ENCODE measurements at places on chromosomes 2 and 18. TPM values are rescaled to one million over a fixed set of nuclear protein-coding genes. Genes with fewer than 3 reads are reported as not detected.

The HMSD gene
- not detected for total RNA-seq

The TP53I3 gene
- total RNA-seq = 21.4 TPM

The POTEC gene
- total RNA-seq = not detected

The COL4A4 gene
- 6.0 TPM for total RNA-seq

The TMEM163 gene
- total RNA-seq = 2.4 TPM

The ABCG5 gene
- total RNA-seq = not detected

The VAMP5 gene
- total RNA-seq = 7.4 TPM

The ABCB11 gene
- total RNA-seq = not detected

The ASB18 gene
- not detected for total RNA-seq

The SERPINB3 gene
- not detected for total RNA-seq

The UGT1A10 gene
- not detected for total RNA-seq

The HNRNPLL gene
- total RNA-seq = 38.1 TPM

The DUSP19 gene
- total RNA-seq = 6.2 TPM

The C18orf63 gene
- total RNA-seq = not detected
